ENCODE measurements at places on chromosomes 2 and 18.

DNA sequence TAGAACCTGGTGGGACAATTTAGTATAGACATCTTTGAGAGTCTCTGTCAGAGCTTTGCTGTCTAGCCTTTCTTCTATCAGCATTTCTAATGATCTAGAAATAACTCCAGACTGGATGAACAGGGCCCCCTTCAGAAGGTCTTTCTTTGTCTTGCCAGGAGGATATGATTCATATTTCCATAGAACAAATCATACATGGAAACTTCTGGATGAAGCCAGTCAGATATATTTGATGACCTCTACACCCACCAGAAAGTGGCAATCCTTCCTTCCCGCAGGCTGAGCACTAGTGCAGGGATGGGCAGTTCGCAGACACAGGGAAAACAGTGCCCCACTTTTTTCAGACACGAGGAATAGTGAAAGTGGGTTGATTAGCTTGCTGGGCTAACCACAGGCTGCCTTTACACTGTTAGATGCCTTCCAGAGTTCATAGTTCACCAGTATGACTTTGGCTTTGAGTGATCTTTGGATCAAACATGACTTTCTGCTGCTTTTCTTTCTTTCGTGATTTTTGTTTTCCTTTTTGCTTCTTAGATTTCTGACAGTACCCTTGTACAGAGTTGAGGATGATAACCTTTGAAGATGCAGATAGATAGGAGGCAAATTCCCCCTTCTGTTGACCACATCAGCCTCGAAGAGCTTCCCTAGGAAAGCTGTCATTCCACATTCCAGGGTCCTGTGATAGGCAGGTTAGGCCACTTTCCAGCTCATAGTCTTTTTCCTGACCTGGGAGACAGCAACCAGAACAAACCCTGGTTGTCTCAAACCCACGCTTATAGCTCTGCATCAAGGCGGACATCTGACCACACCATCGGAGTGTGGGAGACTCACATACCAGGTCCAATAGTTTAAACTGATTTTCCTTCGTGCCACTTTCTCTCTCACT, 237.0 kb downstream of the ZNF407 start:
- DNase-seq: no peak

DNA sequence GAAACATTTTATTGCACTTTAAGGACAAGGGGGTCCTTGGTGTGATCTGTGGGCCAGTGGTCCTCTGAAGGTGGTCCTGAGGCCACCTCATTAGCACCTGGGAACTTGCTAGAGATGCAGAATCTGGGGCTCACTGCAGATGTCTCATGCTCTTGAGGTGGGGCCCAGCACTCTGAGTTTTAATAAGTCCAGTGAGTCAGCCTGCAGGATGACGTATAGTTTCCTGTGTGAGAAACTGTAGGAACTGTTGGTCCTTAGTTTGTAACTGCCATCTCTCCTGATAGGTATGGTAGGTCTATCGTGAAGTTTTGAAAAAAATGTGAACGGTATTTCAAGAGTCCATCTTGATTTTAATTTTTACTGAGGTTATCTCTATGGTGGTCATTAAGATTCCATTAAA, 2.8 kb downstream of the TRPM8 start:
- no peak for DNase-seq

GRCh38 chr18:31617031-31617717, 25.5 kb downstream of the TTR start:
- no peak for DNase-seq

GRCh38 chr2:4336864-4337263, 633.5 kb downstream of the DCDC2C start:
- DNase-seq: no peak

DNA sequence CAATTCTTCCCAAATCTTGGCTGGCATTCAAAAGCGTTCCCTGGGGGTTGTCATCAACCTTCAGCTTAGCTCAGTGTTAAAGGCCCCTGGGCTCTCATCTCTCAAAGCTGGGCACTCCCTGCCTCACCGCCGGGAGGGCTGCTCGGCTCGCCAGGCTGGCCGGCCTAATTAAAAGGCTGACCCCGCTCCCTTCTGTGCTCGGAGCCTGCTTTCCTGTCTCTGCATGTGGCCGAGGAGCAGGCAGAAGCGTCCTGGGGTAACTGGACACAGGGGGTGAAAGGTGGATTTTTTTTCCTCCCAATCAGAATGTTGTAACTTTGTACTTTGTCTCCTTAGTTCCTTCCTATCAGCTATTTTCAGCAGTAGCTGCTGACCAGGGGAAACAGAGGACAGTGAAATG, 231.1 kb downstream of the GBX2 start:
- no peak for DNase-seq

DNA sequence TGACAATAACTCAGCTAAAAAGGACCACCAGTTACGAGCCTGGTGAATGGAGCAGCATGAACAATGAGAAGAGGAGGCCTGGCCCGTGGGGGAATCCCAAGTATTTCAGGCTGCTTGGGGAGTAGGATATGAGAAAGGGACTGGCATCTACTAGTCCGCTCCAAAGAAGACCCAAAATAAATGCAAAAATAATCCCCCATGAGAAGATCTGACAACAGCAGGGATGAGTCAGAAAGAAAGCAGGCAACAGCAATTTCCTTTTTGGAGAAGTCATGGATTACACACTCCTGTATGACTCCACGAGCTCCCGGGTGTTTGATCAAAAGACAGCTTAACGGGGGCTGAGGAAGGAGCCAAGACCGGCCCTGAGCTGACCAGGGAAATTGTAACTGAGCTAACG, 111.4 kb downstream of the SOX11 start:
- no peak for DNase-seq

DNA sequence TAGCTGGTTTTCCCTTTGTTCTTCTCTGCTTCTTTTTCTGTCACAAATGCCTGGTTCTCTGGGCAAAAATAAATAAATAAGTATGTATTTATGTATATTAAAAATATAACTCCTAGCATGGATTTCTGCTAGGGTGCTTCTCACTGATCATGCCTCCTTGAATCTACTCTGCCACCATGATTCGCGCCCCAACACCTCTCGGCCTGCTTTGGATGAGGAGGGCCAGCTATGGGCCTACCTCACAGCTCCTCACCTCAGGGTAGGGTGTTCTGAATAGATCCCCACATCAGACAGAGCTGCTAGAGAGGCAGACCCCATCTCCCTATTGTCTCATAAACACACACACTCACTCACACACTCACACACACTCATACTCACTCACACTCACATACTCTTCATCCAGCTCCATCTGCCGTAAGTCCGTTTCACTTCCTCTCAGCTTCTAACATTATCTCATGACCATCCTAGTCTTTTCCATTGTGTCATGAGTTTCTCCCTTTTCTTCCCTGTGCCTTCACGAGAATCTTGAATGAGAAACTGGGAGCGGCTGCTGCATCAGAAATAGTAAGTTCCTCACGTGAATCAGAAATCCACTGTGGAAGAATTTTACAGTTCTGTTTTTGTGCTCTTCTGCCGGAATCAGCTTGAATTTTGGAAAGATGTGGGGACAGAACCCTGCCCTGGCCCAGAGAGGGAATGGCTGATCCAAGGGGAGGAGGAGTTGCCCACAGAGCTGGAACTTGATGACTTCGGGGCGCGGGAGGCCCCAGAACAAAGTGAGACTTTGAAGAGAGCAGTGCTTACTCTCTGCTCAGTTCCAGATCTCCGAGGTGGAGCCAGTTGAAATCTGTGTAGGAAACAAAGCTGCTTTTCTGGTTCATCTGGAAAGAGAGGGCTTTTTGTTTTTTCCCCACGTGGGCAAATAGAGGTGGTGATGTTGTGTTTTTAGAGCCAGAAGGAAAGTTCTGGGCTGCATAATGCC, 20.9 kb downstream of the ANXA4 start:
- DNase-seq: no peak

DNA sequence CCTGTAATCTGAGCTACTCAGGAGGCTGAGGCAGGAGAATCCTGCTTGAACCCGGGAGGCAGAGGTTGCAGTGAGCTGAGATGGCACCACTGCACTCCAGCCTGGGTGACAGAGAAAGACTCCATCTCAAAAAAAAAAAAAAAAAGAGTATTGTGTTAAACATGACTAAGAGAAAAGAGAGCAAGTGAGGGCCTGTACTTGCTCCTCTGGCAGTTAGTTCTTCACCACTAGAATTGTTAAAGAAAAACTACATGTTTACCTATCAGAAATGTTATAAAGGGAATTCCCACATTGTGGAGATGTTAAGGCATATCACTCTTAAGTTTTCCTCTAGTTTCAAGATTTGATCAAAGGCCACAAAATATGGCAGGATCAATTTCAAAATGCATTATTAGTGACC, 75.4 kb upstream of the LRATD1 start:
- no peak for DNase-seq

DNA sequence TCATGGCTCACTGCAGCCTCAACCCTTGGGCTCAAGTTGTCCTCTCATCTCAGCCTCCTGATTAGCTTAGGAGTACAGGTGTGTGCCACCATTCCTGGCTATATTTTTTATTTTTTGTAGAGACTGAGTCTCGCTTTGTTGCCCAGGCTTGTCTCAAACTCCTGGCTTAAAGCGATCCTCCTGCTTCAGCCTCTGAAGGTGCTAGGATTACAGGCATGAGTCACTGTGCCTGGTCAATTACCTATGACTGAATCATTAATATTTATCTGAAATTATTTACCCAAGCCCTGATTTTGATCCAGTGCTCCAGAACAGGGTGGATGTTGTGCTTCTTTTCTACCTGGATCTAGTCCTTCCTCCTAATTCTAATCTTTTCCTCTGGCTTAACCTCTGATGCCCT, 87.8 kb downstream of the MAP2 start:
- DNase-seq: no peak

- DNase-seq: no peak
These were observed 218.2 kb downstream of the ARL4C start for GRCh38 chr2:234278556-234279255.

GRCh38 chr2:158815658-158816057, 20.5 kb downstream of the DAPL1 start:
- no peak for DNase-seq

DNA sequence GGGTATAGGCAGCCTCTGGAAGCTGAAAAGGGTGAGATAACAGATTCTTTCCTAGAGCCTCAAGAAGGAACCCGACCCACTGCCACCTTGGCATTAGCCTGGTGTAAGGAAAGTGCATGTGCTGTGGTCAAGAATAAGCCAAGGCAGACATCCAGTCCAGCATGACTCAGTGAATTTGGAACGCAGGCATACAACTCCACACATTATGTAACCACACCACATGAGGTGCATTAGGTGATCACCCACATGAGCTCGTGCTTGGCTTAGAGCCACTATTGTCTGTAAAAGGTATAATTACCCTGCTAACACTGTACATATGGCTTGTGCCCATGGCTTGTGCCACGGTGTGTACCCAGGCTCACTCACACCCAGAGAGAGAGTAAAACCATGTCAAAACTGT, 583.7 kb upstream of the HNMT start:
- DNase-seq: no peak

- DNase-seq: no peak
These were observed 106.8 kb downstream of the CYP26B1 start for GRCh38 chr2:72040629-72041571.

DNA sequence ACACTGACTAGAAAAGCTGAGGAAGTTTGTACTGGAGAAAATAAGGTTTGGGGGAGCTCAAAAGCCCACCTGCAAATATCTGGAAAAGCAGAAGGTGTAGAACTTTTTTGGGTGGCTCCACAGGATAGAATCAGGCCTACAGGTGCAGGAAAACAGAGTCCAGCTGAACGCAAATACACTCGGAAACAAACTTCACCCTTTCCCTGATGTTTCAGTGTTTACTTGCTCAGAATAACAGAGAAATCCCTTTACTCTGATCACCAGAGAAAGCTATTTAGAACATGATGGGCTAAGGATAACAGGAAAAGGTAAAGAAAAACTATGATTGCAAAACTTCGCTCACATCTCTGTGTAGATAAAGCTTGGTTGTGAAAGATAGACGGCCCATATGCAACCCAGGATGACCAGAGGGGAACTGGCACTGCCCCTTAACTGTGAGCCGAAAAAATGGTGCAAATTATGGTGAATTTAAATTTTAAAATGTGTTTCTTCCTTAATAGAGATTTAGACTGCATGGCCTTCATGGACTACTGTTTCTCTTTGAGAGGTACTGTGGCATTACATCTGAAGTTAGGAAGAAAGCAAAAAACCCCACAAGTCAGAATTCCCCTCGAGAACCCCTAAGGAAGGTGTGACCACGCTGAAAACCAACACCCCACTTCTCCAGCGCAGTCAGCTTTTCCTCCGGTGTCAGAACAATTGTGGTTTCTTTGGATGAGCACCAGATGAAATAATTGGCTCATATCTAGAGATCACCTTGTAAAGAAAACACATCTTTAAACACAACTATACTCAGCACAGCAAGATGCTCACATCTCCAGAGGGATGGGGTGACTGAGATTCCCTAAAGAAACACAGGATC, 84.5 kb upstream of the TMEM247 start:
- no peak for DNase-seq

All from NCI-H510A treated with DMSO at 0.1 percent for 48 hours (cell line).